ENCODE measurements at places on chromosomes 1 and 21.

DNA sequence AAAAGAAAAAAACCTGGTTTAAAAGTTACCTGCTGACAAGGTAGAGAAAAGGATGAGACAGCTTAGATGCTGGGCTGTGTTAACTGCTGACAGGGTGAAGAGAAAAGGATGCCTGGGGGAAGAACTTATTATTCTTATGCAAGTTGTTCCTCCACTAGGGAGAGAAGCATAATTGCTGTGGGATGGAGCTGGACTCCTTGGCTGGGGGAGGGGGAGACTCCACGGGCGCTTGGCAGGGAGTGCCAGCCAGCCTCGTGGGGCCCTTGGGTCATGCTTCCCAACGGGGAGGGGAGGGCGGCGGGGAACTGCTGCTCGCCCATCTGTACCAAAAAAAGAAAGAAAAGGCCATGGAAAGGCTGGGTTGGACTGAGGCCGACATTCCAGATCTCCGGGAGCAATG lies 47.2 kb downstream of the SYCP1 start:
- DNase-seq, result no peak

DNA sequence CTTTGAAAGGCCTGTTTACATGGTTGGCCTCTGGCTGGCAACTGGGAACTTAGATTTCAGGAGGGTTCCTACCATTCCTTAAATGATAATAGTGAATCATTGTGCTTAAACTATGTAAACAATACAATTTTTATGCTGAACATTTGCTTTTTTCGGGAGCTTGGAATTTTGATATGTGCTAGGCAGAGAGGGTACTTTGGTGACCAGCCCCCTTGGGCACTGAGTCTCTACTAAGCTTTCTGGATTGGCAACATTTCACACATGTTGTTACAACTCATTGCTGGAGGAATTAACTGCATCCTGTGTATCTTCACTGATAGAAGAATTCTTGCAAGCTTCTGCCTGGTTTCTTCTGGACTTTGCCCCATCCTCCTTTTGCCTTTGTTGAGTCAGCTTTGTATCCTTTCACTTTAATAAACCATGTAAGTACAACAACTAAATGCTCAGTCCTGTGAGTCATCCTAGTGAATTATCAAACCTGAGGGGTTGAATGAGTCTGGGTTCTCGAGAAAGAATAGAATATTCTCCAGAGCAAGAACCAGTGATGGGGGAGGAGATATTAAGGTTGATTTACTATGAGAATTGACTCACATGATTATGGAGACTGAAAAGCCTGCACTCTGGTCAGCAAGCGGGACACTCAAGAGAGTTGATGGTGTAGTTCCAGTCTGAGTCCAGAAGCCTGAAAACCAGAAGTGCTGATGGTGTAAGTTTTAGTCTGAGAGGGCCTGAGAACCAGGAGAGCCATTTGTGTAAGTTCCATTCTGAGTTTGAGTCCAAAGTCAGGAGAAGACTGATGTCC lies 3.1 kb upstream of the SLC16A4 start:
- no peak for DNase-seq

GRCh38 chr21:35015435-35016024 lies 33.6 kb downstream of the RUNX1 start:
- no peak for DNase-seq

DNA sequence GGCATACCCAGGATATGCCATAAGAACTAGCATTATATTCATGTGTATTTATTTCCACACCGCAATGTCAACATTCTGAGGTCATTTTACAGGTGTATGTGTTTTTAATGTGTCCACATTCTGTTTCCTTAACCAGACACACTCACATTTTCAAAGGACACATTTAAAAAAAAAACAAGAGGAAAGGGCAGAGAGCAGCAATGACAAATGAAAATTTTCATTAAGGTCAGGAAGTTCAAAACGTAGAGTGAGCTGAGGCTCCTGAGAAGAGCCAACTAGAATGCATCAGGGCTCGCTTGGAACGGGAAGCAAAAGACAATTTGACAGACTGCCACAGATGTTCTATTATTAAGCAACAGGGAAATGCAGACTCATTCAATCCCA lies 4.8 kb upstream of the GNPAT start:
- DNase-seq, result no peak

GRCh38 chr21:42818328-42818749 lies 61.0 kb downstream of the WDR4 start:
- DNase-seq, result no peak

GRCh38 chr1:90952906-90953305 lies 68.9 kb downstream of the ZNF644 start:
- no peak for DNase-seq

GRCh38 chr1:109241344-109241743 lies 8.0 kb upstream of the CELSR2 start:
- no peak for DNase-seq

- DNase-seq, result no peak
Observed at GRCh38 chr1:94236630-94237290, 624 bp downstream of the ARHGAP29 start.

DNA sequence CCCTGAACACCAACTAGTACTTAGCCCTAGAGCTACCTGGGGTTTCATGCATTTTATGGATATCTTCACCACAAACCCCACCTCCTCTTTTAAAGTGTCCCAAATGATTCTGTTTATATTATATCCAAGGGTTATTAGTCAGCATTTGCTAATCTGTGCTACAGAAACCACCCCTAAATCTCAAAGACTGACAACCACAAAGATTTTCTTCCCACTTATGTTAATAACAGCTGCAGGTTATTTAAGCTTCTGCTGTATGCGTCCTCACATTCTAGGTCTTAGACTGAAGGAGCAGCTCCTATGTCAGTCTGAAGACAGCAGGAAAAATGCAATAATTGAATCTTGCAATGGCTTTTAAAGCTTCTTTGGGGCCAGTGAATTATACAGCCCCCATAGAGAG lies 11.2 kb upstream of the PHC2 start:
- DNase-seq, result no peak

- no peak for DNase-seq
Observed at GRCh38 chr21:43190544-43190943, 21.7 kb downstream of the CRYAA start.

DNA sequence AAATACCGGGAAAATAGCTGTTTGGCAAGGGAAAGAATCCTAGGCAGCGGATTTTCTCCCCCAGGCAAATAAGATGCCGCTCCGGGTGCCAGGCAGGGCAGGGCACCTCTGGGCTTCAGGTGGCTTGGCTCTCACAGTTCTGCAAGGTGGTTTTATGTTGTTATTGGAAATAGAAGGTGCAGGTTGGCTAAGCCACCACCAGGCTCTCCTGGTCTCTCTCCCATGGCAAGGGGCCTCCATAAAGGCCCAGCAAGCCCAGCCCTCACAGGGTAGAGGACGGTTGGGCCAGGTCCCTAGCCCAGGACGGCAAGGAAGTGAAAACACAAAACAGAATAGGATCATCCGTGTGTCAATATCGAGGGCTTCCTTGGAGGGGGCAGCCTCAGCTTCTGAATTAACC lies 37.6 kb upstream of the GPR153 start:
- DNase-seq, result no peak

GRCh38 chr1:51345300-51345687 lies 14.9 kb upstream of the TTC39A start:
- no peak for DNase-seq

GRCh38 chr1:216785737-216786136 lies 62.5 kb upstream of the ESRRG start:
- no peak for DNase-seq

DNA sequence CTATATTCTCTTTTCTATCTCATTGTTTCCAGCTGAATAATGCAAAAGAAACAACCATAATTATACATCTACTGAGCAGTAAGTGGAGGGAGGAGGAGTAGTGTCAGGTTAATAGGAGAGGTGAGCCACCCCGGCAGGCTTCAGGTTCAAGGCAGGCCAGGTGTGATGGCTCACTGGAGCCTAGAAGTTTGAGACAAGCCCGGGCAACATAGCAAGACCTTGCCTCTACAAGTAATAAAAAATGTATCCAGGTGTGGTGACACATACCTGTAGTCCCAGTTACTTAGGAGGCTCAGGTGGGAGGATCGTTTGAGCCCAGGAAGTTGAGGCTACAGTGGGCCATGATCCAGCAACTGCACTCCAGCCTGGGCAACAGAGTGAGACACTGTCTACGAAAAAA lies 1.9 kb upstream of the DIP2A start:
- DNase-seq, result no peak

- DNase-seq, result no peak
Observed at GRCh38 chr21:29638138-29638537, 301.7 kb downstream of the GRIK1 start.

GRCh38 chr1:67792103-67792502 lies 41.2 kb downstream of the GNG12 start:
- DNase-seq, result no peak

- no peak for DNase-seq
Observed at GRCh38 chr1:3233551-3233950, 164.5 kb downstream of the PRDM16 start.

All from NCI-H187 treated with DMSO at 0.1 percent for 48 hours (cell line).